ENCODE measurements at places on chromosomes 1 and 21.

GRCh38 chr1:159900086-159900680 is at the start of gene CFAP45:
CFAP45 (minus strand) TSS chr1:159900165; CDS start chr1:159900098, 67 bp downstream.
- DNase-seq, result no peak

DNA sequence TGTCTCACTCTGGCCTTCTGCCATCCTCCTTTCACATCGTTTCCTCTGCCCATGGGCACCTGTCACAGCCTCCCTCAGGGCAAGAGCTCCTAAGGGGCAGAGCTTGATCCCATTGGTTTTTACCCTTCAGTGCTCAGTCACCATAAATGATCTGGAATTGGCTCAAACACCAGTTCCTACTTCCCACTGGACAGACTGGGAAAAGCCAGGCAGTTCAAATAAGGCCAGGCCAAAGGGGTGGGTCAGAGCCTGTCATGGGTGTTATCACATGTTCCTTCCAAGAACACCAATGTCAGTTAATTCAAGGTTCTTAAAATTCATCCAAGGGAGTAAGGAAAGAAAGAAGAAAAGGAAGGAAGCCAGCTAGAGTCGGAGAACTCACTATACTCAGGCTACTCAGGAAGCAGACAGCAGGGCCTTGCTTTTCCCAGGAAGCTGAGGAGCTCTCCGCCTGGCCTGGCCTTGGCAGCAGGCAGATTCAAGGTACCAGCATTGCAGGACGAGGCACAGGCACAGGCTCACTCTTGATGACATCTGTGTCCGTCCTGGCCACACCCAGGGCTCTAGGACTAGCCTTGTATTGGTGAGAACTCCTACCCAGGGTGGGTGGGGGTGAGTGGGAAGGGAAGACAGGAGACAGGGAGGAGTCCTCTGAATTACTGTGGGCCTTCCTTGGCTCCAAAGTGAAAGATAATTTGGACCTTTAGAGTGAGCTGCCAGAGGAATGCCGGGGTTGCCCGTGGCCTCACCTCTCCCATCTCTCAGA is 32.2 kb upstream of the ARTN start:
- DNase-seq, result no peak

- no peak for DNase-seq
Measured at GRCh38 chr1:75273110-75273509, 138.9 kb downstream of the LHX8 start.

DNA sequence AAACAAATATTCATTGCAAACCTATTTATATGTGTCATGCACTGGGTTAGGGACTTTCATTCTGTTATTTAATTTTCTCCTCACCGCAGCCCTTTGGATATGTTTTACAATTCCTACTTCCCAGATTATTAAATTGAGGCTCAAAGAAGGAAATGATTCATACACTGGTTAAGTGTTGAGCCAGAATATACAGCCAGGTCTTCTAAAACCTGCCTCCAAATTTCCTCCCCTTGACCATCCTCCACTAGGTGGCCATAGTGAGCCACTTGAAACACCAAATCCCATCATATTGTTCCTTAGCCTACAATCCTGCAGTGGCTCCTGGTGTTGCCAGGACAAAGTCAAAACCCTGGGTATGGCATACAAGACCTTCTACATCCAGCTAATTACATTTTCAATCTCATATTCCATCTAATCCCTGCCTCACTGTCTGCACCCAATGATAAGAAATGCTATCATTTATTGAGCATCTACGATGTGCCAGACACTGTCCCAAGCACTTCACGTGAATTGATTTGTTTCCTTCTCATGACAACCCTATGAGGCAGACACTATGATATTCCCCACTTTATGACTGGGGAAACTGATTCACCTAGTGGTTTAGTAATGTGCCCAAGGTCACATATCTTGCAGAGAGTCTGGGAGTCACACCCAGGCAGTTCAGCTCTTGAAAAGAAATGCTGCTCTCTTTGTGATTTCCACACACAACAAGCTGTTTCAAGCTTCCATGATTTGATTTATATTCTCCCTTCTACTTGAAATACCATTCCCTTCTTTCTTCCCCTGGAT is 23.6 kb upstream of the KIRREL1 start:
- DNase-seq, result no peak

DNA sequence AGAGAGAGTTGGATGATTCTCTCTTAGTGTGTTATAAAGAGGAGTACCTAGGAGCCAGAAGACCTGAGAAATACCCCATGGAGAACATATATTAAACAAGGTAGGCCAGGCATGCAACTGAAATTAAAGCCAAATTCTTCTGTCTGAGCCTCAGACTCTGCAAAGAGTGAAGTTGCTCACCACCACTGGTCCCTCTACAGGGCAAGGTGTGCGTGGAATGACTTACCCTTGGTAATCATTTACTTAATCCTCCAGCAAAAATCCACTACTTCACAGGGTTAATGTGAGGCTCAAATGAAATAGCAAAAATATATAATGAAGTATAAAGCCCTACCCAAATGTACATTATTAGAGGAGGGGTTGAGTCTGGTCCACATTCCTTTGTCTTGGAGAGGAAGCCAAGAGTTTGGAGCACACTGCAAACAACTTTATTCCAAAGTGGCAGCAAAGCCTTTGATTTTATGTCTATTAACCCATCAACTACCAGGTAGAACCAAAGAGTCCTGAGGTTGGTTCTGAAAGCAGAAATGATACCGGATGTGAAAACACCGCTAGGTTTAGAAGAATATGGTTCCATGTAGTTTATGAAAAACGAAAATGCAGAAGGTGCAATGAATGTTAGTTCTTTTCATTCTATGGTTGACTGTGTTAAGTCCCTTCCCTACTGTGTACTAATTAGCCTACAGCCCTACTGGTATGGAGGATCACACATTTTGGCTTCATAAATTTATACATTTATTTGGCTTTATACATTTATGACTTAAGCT is 8.5 kb downstream of the SSR2 start:
- no peak for DNase-seq
